ENCODE measurements at places on chromosomes 11 and 22. TPM values are rescaled to one million over a fixed set of nuclear protein-coding genes. Genes with fewer than 3 reads are reported as not detected.

The OMP gene
- total RNA-seq = not detected

The ACRV1 gene
- total RNA-seq = not detected

The BRSK2 gene
- 1.0 TPM for total RNA-seq

The OTOG gene
- not detected for total RNA-seq

The HTR3A gene
- total RNA-seq = not detected

The RAC2 gene
- 16.8 TPM for total RNA-seq

The GRIK4 gene
- not detected for total RNA-seq

The DMC1 gene
- total RNA-seq = 1.5 TPM

The CRYBB1 gene
- total RNA-seq = 1.4 TPM

The CD82 gene
- 64.6 TPM for total RNA-seq

The ZNF280B gene
- 0.29 TPM for total RNA-seq

The OR5B21 gene
- not detected for total RNA-seq

The APOBEC3G gene
- total RNA-seq = 7.0 TPM

The PATE4 gene
- total RNA-seq = not detected

The SLC22A6 gene
- total RNA-seq = not detected

The LRRC56 gene
- total RNA-seq = 1.0 TPM

The AMPD3 gene
- 16.9 TPM for total RNA-seq

The LDHAL6A gene
- not detected for total RNA-seq

The SLC15A3 gene
- total RNA-seq = 47.8 TPM

The SLC22A12 gene
- not detected for total RNA-seq

The TRIM66 gene
- total RNA-seq = 18.7 TPM

The SNX32 gene
- 0.39 TPM for total RNA-seq

The RTN4R gene
- 1.3 TPM for total RNA-seq

The UCP2 gene
- total RNA-seq = 45.4 TPM

The GAL3ST1 gene
- total RNA-seq = 2.0 TPM

The ADM2 gene
- 0.54 TPM for total RNA-seq

The RAB30 gene
- total RNA-seq = 44.1 TPM

The MCHR1 gene
- total RNA-seq = 1.6 TPM

The DCDC1 gene
- total RNA-seq = 0.51 TPM

The GAL3ST3 gene
- not detected for total RNA-seq

The CLCF1 gene
- 7.7 TPM for total RNA-seq

The LGALS12 gene
- 0.84 TPM for total RNA-seq

The DAGLA gene
- total RNA-seq = 1.4 TPM

The TSGA10IP gene
- not detected for total RNA-seq

The KCNE3 gene
- 12.5 TPM for total RNA-seq

The MMP3 gene
- 1.1 TPM for total RNA-seq

The STX3 gene
- 23.2 TPM for total RNA-seq

The HBG1 gene
- total RNA-seq = not detected

The MRGPRF gene
- 75.7 TPM for total RNA-seq

The CECR2 gene
- 2.1 TPM for total RNA-seq

The FDX1 gene
- total RNA-seq = 8.9 TPM

The KCNK4 gene
- total RNA-seq = not detected

The NXPE4 gene
- total RNA-seq = 0.33 TPM

The COX8A gene
- total RNA-seq = 135 TPM

The P2RY6 gene
- total RNA-seq = 6.1 TPM

The KCNQ1OT1 gene
- 5.4 TPM for total RNA-seq

The ELMOD1 gene
- total RNA-seq = 0.33 TPM

The HSPB2 gene
- total RNA-seq = 18.1 TPM

The TMEM151A gene
- total RNA-seq = 0.13 TPM

The TMEM121B gene
- total RNA-seq = 0.68 TPM

The CASP5 gene
- total RNA-seq = 2.0 TPM

The IGSF22 gene
- 0.30 TPM for total RNA-seq
